ENCODE measurements at places on chromosomes 12 and 14.

GRCh38 chr12:80791863-80792262, 75.2 kb downstream of the MYF5 start:
- no peak for DNase-seq

- no peak for DNase-seq
Measured at GRCh38 chr14:47277703-47278102, 397.7 kb downstream of the MDGA2 start.

- no peak for DNase-seq
Measured at GRCh38 chr12:81888106-81888740, 129.1 kb upstream of the PPFIA2 start.

GRCh38 chr12:75288860-75289259, 41.3 kb downstream of the CAPS2 start:
- no peak for DNase-seq

DNA sequence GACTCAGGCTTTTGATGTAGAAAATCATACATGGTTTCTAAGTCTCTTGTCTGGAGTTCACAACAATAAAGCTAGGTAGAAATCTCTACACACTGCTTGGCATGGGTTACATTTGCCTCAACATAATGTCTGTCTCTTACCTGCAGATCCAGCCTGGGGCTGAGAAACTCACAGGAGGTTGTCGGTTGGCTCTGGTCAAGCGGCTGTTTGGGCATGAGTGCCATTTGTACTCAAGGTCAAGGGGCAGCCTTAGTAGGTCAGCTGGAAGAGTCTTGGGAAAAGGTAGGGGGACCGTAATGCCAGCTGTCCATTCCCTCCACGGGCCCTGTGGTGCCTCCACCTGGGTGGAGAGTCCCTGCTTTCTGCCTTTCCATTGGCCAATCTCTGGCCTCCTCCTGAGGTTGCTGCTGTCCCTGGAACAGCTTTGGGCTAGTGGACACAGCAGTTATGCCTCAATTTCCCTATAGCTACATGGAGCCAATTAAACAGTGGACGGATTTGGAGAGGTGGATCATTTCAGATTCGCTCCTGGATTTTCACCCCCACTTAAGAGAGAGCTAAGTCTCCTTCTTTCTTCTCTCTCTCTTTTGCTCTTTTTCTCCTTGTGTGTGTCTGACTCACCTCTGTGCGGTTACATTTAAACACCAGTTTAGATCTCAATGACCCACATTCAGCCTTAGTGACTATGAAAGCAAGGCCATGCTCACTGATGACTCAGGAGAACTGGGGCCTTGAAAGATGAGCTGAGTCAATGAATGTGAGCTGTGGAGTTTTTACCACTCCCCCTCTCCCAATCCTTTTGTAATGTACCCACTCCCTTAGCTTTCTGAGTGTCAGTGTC, 132.8 kb upstream of the HIF1A start:
- no peak for DNase-seq

GRCh38 chr12:50545213-50545612, 40.4 kb downstream of the DIP2B start:
- DNase-seq, result no peak

- DNase-seq, result no peak
Measured at GRCh38 chr12:54988402-54989054, 4.0 kb upstream of the TESPA1 start.

DNA sequence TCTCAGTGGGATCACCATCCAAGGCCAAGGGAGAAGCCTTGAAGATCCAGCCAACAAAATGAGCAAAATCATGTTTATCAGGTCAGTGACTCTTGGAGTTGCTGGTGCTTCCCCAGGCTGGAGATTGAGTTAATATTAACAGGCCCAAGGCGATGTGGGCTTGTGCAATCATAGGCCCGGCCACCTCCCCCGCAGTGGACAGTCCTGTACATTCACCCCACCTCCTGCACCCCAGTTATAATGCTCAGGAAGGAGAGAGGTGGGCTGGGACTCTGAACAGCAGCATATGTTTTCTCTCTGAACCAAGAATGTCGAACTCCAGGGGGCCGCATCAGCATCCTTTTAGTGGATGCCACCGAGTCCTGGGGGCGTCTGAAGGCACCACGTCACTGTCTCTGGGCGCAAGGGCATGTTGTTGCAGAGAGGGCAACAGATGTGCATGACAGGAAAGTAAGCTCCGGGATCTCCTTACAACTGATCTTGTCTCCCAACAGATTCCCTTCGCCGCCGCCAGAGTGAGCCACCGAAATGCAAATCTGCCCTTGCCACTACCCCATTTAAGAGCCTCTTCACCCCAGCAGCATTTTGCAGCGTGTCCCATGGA, 32.2 kb upstream of the SERPINA6 start:
- DNase-seq, result no peak

- DNase-seq, result no peak
Measured at GRCh38 chr14:31745741-31746140, 184.5 kb downstream of the NUBPL start.

DNA sequence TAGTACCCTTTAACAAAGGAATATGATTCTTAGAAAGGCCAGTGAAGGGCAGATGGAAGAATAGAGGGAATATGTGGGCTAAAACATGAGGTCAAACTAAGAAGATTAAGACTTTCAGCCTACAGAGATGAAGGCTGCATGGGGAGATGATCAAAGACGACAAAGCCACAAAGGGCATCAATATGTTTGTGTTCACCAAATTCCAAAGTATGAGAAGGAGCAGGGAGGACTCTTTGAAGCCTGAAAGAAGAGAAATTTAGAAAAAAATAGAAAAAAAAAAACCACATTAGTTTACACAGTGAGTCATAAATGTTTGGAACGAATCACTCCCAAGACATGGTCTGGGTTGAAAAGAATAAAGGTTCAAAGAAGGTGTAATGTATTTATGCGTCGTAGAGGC, 131.8 kb downstream of the NEDD1 start:
- no peak for DNase-seq

GRCh38 chr14:99420711-99421110, 59.9 kb downstream of the SETD3 start:
- DNase-seq, result no peak

GRCh38 chr12:23810329-23810902, 139.1 kb downstream of the SOX5 start:
- DNase-seq, result no peak

- peak; percentile 7 for DNase-seq
Measured at GRCh38 chr14:99595034-99595433, 9.0 kb downstream of the CCDC85C start.

- DNase-seq, result no peak
Measured at GRCh38 chr14:66249544-66249943, 236.6 kb upstream of the CCDC196 start.

GRCh38 chr14:76272774-76273173, 103.2 kb upstream of the ESRRB start:
- DNase-seq, result no peak

DNA sequence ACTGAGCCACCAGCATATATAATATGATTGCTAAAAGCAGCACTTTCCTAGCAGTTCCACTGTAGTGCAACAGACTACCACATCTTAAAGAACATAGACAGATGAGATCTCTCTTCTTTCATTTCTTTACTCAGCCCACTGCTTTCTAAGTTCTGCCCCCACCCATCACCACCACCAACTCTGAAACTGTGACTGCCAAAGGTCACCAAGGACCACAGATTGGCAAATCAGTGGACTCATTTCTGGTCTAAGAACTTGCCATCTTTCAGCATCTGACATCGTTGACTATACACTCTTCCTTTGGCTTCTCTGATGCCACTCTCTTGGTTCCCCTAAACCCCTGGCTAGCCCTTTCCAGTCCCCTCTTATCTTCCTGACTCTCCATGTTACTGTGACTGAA, 38.4 kb downstream of the IFNG start:
- no peak for DNase-seq

DNA sequence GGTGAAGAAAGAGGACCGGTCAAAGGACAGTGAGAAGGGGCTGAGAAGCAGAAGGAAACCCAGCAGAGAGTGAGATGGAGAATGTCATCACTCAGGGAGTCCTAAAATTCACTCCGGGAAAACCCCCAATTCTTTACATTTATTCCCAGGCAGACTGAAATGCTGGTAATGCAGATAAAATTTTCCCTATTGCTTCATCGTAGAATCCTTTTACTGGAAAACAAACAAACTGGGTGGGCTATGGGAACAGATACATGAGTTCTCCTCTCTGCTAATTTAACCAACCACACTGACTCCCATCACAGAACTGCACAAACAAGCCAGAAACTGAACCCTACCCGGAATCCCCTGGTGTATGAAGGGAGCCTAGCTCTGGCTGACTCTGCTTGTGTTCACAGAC, 20.9 kb downstream of the HEBP1 start:
- DNase-seq, result no peak

DNA sequence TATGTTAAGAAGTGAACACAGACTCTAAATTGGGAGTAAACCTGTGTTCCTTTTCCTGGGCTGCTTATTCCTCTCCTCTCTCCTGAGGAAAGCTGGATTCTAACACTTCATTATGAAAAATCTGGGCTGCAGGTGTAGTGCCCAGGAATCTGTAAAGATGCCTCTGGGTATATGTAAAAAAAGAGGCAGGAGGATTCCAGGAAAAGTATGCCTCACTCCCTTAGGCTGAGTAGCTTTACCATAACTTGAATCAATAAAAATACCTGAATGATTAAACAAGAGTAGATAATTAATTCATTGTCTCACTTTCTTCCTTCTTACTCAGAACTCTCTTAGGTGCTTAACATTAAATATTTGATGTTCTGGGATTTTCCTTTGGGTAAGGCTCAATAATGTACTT, 185.1 kb downstream of the GRIP1 start:
- DNase-seq, result no peak

- no peak for DNase-seq
Measured at GRCh38 chr12:3795066-3795465, 42.2 kb upstream of the CRACR2A start.

- DNase-seq, result no peak
Measured at GRCh38 chr14:102194856-102195255, 55.2 kb downstream of the WDR20 start.

- DNase-seq, result no peak
Measured at GRCh38 chr12:13099066-13099843, 4.2 kb downstream of the GSG1 start.

- DNase-seq, result no peak
Measured at GRCh38 chr12:100737168-100737567, 57.4 kb upstream of the ANO4 start.

- no peak for DNase-seq
Measured at GRCh38 chr12:120241561-120242274, 23.8 kb downstream of the PXN start.

DNA sequence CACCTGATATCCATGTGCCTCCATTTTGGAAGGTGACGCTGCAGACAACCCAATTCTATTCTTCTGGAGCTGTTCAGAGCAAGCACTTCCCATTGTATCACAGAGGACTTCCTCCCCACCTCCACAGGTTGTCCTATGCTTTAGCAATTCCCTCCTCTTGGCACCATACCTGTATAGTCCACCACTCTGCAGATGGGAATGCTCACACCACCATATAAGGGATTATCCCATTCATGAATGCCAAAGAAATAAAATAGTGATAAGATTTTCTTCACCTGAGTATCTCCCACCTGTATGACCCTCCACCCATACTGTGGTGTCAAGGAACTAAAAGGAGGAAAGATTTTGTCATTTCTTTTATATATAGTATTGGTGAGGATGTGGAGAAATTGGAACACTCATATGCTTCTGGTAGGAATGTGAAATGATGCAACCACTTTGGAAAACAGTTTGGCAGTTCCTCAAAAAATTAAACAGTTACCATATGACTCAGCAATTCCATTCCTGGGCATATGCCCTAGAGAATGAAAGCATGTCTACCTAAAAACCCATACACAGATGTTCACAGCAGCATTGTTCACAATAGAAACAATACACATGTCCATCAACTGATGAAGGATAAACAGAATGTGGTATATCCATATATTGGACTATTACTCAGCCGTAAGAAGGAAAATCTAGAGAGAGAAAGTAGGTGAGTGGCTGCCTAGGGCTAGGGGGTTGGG, 75.2 kb downstream of the FIGNL2 start:
- DNase-seq, result no peak

GRCh38 chr12:33519566-33519965, 79.9 kb upstream of the SYT10 start:
- DNase-seq, result no peak

GRCh38 chr14:50667684-50667995, 466 bp downstream of the SAV1 start:
- DNase-seq, result no peak

DNA sequence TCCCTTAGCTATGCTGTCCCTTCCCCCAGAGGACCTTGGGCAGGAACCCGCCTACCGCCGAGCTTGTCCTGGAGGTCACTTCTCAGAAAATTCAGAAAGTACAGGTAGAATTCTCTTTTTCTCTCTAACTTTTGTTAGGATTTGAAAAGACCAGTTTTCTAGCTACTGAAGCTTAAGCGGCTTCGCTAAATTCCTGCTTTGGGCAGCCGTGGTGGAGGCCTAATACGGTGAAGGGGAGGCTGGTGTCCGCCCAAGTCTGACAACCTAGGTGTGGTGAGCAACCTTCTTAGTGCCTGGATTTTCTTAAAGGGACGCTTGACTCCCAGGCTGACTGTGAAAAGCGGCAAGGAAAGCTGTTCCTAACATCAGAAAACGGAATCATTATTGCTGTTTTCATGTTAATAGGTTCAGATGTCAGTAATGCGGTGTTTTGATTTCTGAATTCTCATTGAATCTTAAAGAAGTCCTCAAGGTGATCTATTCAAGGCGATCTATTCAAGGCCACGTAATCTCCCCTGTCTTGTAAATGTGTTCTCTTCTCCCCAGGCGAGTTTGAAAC, 835 bp downstream of the FGD4 start:
- no peak for DNase-seq

DNA sequence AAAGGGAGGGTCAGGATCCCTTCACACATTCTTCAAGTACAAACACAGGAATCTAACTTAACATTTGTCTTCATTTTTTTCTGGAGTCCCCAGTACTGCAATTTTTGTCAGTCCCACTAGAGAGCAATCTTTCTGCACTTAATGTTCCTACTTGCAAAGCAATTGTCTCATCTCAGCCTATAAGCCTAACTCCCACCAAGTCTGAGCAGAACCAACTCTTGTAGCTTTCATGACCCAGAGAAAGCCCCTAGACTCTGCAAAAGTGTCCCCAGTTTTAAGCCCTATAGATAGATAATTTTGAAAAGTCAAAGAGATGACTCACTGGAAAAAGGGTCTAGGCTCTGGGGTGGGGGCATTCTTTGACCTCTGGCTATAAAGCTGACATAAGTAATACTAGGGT, 1.8 kb upstream of the ZBTB39 start:
- DNase-seq, result no peak

DNA sequence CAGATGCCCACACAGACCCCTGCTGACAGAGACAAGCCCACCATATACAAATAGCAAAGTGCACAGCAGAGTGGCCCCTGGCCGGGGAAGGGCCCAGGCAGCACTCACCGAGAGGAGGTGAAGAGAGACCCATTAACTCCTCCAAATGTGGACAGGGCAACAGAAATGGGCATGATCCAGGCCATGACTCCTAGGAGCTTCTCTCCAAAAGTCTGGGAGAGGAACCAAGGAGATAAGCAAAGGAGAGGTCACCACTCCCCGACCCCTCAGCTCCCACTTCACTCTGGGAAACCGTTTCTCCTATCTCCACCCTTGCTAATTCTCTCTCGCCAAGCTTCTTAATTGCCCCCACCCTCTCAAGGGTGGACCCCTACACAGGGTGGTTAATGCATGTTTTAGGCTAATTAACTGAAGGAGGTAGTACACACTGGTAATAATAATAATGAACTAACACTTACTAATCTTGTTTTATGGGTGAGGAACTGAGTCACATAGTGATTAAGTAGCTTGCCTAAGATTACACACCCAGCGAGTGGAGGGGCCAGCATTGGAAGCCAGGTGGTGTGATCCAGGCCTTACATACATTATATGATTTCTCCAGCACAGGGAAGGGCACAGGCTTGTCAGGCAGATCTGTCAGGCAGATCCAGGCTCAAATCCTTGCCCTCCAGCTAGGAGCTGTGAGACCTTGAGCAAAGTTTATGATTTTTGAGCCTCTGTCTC, 18.9 kb upstream of the CEBPE start:
- DNase-seq, result no peak

Measured in stimulated activated CD4-positive, alpha-beta T cell treated with anti-CD3 and anti-CD28 coated beads, Interleukin-1b, Interleukin-23, amount 100 ng/mL, for 1 hour (primary cell).